ENCODE measurements at places on chromosomes 11 and 22. TPM values are rescaled to one million over a fixed set of nuclear protein-coding genes. Genes with fewer than 3 reads are reported as not detected.

DNA sequence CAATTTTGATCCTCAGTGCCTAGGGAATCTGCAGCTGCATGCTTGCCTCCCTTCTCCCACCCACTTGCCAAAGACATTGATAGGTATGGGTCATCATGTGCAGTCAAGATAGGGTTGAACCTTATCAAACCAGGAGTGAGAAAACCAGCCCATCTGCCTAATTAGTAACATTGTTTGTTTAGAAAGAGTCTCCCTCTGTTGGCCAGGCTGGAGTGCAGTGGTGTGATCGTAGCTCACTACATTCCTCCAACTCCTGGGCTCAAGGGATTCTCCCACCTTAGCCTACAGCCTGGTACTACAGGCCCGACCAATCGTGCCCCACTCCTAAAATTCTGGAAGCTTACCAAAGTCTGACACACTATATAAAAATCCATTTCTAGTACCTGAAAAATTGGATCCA, 4.6 kb downstream of the C11orf71 start:
- DNase-seq, result no peak

- no peak for DNase-seq
Observed at GRCh38 chr11:7675631-7676030, 2.3 kb upstream of the CYB5R2 start.

DNA sequence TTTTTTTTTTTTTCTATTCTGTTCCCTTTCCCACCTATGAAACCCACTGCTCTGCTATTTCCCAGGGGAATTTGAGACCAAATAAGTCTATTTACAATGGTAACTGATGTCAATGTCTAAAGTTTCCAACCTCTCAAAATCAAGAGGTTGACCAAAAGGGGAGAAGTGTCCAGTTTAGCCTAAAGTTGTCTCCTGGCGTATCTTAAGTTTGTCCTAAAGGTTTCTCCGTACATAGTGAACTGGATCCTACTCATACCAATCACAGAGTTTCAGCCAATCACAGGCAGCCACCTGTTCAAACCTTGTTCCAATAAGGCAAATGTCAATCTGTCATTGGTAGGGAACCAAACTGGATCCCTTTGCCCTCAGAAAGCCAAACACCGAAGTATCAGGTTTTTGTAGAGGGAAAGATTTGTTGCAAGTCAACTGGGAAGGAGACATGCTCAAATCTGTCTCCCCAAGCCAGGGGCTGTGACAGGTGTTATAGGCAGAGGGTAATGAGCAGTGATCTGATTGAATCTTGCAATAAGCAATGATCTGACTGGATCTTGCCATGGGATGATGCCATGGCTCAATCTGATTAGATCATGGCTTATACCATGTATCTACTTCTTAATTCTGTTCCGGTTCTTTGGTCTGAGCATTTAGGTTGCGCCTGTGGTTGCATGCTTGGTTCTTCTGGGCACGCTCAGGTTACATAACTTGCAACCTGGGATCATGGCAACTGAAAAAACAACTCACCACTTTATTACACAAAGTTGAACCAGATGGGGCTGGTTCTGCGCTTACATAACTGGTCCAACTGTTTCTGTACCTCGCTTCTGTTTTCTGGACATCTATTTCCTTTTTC, 1.1 kb upstream of the VPS37C start:
- DNase-seq, result no peak

DNA sequence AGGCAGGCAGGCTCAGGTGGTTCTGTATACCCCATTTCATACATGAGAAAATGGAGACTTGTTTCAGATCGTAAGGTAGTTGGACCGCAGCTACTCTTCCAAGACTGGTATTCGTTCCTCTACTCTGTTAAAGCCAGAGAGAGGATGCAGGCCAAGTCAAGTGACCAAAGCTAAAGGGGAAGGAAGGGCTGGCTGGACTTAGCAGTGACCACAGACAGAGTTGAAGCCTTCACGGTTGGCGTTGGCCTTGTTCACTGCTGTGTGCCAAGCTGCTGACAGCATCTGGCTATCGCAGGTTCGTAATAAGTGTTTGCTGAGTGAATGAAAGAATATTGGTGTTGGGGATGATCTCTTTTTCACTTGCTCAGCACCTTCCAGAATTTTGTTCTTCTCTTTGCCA, 64.2 kb downstream of the PTPRJ start:
- DNase-seq, result no peak

- DNase-seq, result no peak
Observed at GRCh38 chr11:111918390-111919256, at the start of gene C11orf52. Gene C11orf52, plus strand, starts transcription at chr11:111918913. Its CDS starts 60 bp downstream, at chr11:111918973.

DNA sequence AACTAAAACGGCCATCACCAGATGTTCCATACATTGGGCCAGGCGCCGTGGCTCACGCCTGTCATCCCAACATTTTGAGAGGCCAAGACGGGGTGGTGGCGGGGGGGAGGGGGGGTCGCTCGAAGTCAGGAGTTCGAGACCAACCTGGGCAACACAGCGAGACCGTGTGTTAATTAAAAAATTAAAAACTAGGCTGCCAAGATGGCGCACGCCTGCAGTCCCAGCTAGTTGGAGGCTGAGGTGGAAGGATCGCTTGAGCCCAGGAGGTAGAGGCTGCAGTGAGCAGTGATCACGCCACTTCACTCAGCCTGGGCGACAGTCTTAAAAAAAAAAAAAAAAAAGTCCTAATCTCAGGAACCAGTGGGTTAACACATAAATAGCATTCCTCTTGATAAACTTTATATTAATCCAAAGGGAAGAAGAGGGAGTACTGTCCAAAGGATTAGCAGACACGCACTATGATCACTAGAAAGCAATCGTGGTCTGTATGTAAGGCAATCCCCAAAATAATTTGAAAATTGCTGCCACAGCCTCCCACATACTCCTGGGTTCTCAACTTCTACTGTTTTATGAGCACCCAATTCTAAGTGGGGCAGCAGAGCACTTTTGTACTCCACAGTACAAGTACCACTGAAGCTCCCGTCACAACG, 604 bp downstream of the PUS3 start:
- DNase-seq, result no peak

- DNase-seq, result peak; percentile 88
Observed at GRCh38 chr11:6926208-6927029, at the start of gene ZNF215. Gene ZNF215, plus strand, starts transcription at chr11:6926426. Its CDS starts 5,847 bp downstream, at chr11:6932273.

- no peak for DNase-seq
Observed at GRCh38 chr11:30595934-30596333, 9.8 kb upstream of the MPPED2 start.

- DNase-seq, result no peak
Observed at GRCh38 chr11:93740031-93740729, 1.1 kb downstream of the TAF1D start.

GRCh38 chr22:37581504-37581903, 1.6 kb upstream of the LGALS2 start:
- DNase-seq, result peak; percentile 83

DNA sequence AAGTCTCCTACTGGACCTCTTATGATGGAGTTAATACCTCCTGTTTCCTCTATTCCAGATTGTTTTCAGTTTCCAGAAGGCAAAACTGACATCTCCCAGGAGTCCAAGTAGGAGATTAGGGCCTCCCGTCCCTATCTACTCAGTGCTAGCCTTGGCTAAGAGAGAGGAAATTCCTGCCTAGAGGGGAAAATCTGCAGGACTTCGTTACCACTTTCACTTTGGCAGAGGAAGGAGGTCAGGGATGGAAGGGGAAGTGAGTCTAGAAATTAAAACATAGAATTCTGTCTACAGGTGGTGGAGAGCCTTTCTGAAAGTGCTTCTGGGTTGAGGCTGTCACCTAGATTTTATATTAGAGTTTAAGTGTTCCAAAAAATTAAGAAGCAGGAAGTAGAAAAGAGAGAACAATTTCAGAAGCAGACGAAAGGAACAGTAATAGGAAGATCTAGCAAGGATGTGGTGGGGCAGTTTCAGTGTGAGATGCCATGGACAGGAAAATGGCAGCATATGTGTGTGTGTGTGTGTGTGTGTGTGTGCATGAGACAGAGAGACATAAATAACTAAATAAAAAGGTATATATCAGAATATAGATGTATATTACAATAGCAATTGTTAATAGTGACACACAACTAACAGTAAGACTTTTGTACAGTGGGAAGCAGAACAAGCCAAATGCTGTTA, 2.4 kb upstream of the TRIM68 start:
- DNase-seq, result no peak

GRCh38 chr11:88266919-88267318, 70.6 kb downstream of the CTSC start:
- no peak for DNase-seq

DNA sequence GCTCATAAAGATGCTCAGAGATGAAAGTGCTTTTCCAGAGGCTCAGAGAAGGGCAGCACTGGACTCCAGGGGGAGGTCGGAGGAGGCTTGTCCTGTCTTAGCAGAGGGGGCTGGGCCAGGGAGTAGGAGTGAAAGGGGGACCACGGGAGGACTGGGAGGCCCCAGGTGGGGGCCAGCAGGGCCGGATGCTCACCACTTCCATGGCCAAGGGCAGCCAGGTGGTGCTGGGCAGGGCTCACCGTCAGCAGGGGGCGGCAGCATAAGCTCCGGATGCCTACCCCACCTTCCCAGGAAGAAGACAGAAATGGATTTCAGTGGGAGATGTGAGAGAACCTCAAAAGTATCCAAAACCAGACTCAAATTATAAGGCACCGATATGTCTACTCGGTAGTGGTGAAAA, 11.0 kb downstream of the RAB36 start:
- no peak for DNase-seq

Gene MS4A10
- total RNA-seq, result not detected

Gene BCO2
- total RNA-seq, result 155 TPM

Gene SLC22A9
- total RNA-seq, result not detected

Gene GVQW3
- 1.9 TPM for total RNA-seq

Gene MS4A4E
- total RNA-seq, result 1.3 TPM

Gene TYMP
- 15.5 TPM for total RNA-seq

Gene RFPL1
- total RNA-seq, result not detected

Gene MMP1
- not detected for total RNA-seq

Gene VWCE
- 1.0 TPM for total RNA-seq
